ENCODE measurements at places on chromosomes 2 and 18. TPM values are rescaled to one million over a fixed set of nuclear protein-coding genes. Genes with fewer than 3 reads are reported as not detected.

GRCh38 chr18:48040457-48041110, 110.1 kb upstream of the SMAD2 start:
- no peak for DNase-seq

- DNase-seq = no peak
Observed at GRCh38 chr2:45070113-45070652, 60.9 kb upstream of the SIX2 start.

DNA sequence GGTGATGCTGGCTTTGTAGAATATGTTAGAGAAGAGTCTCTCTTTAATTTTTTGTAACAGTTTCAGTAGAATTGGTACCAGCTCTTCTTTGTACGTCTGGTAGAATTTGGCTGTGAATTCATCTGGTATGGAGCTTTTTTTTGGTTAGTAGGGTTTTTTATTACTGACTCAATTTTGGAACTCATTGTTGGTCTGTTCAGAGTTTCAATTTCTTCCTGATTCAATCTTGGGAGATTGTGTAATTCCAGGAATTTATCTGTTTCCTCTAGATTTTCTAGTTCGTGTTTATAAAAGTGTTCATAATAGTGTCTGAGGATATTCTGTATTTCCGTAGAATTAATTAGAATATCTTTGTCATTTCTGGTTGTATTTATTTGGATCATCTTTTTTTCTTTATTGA, 943.5 kb downstream of the TRIB2 start:
- DNase-seq = no peak

- no peak for DNase-seq
Observed at GRCh38 chr2:63763391-63763941, 78.2 kb upstream of the UGP2 start.

DNA sequence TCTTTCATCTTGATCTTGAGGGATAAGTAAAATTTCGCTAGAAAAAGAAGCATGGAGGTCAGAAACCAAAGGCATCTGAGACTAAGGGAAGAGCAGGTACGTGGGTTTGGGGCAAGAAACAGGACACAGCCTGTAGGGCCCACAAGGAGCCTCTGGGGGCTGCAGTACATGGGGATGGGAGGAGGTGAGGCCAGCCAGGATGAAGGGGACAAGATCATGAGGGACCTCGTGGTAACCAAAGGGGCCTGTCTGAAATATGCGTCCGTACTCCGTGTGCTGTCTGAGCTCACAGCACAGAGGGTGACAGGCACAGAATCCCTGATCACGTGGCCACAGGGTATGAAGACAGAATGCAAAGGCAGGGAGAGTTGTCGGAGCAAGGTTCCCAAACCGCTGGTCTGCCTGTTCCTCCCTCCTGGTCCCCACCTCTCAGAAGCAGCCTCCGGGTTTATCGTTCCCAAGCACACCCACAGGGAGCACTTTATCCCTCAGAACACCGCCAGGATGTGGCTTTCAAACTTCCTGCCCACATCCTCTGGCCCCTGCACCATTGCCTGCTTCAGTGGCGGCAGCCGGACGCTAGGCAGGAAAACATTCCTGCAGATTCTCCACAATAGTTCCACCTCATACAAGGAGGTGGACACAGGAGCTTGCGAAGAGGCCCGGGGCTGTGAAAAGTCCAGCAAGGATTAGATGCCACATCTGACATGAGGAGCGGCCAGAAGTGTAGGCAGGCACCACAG, 12.0 kb downstream of the TMEM163 start:
- no peak for DNase-seq

GRCh38 chr2:64819361-64819760, 165.6 kb upstream of the SERTAD2 start:
- DNase-seq = no peak

FAP gene
- total RNA-seq = not detected

DNA sequence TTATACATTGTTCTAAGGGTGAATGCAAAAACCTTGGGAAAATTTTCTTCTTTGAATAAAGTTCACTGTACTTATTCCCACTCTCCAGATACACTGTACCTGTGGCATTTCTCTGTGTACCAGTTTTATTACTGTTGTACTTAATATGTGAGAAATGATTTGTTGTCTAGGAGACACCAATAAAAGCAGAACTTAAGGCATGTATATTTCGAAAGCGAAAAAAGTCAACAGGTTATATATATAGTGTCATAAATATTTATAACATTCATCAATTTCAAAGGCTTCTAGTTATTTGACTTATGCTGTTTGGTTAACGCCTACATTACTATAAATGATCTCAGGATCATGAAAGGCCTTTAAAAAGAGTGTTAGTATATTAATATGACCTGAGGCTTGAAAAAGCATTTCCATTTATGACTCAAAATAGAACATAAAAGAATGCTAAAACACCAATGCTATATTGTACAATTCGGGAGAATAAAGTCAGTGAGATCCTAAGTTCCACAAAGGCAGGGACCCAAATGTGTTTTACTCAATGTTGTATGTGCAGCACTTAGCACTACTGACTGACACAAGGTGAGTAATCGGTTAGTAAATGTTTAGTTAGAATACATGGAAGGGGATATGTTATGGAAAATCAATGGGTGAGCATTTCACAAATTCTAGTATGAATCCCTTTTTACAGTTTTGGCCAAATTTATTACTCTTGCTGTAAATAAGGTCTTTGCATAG, 32.2 kb upstream of the HNRNPA3 start:
- DNase-seq = no peak

DNA sequence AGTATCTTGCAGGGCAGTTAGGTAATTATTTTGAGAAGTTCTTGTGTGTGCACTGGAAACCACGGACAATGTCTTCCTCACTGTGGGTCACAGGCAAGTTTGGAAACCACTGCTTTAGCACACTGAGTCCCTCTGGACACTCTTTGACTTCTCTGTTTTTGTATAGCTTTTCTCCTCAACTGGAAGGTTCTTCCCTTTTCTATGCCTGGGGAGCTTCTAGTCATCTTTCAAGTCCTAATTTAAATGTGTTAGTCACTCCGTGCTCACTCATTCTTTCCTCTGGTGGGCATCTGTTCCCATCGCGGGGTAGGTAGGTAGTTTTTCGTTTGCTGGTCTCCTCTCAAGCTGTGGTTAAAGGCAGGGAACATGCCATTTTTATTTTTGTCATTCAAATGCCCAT, 32.1 kb downstream of the E2F6 start:
- DNase-seq = no peak

DNA sequence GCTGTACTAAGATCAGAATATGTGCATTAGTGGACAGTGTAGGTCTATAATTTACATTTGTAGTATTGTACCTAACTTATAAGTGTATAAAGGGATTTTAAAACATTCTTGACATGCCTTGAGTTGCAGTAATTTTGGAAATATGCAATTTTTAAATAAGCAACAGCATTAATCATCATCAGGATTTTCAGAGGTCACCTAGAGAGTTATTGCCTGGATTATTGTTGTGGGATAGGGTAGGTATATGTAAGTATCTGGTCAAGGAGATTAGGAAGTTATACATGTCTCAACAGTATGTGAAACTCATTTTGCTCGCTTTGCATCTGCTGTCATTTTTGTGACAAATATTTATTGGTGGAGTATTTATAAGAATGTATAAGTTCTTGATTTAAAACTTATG, 184.2 kb downstream of the WDR7 start:
- DNase-seq = no peak

DNA sequence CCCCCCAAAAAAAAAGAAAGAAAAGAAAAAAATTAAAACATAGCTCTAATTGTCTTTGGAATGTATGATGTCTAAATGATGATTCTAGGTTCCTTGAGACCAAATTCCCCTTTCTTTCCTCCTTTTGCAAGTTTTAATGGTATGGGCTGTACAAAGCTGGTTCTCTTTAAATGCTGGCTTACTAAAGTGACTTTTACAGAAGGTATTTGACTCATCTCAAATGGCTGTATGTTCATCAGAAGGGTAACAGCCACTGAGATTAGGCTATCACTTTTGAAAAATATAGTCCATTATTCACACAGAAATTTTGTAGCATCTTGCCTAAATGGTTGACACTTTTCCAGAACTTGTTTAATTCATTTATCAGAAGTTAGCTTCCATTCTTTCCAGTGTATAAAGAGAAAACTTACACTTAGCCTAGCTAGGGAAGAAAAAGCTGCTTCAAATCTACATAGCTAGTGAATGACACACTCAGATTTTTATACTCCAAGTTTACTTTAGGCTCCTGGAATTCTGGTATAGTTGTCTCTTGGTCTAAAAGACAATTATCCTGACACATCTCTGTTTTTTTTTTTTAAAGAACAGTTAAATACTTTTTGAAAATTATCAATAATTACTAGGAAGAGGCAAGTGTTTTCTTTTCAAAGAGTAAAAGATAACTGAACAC, 622.6 kb downstream of the LRP1B start:
- no peak for DNase-seq

COL5A2 gene
- total RNA-seq = 144 TPM

MYO7B gene
- 0.15 TPM for total RNA-seq

LONRF2 gene
- total RNA-seq = 12.9 TPM

TFCP2L1 gene
- 4.9 TPM for total RNA-seq

GRCh38 chr2:148617219-148617618, 27.3 kb upstream of the EPC2 start:
- no peak for DNase-seq

All from Panc1 (cell line).